ENCODE measurements at places on chromosomes 7 and 10.
A peak's percentile ranks its signal among the peaks of the same experiment; 100 is the strongest.

DNA sequence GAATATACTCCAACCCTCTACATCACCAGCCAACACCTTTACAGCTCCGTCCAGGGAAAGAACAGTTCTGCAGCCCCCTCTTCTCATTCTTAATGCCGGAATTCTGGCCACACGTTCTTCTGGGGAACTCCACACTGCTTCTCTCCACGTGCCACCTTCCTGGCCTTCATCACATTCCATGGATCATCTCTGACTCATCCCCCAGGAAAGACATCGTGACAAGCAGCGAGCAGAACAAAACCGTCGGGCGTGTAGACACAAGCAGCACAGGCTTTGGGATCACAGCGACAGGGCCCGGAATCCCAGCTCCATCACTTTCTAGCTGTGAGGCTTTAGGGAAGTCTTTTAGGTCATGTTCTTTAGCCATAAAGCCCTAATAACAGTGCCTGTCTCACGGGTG lies 590.3 kb upstream of the FOXK1 start:
- no peak for DNase-seq

DNA sequence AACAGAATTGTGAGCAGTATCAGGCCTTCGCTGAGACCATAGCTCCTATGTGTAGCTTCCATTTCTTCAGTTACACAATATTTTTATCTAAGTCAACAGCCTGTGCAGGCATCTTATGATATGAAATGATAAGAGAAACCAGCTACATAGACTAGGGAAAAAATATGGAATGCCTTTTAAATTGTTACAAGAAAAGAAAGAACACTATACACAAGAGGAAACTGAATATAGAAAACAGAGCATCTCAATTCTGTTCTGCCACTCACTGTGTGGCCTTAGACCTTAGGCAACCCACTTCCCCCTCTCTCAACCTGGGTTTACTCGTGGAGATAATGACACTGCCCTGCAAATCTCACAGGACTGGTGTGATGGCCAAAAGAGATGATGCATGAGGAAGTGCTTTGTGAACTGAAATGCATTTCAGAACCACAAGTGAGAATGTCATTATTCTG lies 132.9 kb downstream of the LRRN3 start:
- DNase-seq = no peak

GRCh38 chr10:84563355-84563754 lies 235.0 kb downstream of the CCSER2 start:
- no peak for DNase-seq

DNA sequence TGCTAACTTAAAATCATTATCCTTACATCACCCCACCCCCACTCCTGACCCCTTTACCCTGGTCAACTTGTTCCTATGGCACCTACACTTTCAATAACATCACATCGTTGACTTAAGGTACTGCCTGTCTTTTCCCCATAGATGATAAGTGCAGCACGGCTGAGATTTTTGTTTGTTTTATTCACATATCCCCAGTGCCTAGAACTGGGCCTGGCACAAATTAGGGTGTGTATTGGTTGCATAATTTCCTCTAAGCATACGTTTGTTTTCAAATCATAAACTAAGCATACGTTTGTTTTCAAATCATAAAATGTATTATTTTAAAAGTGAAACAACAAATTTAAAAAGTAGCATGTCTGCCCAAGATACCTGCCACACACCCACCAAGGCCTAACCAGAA lies 35.3 kb downstream of the ANXA11 start:
- DNase-seq = no peak

GRCh38 chr7:130899071-130899560 lies 165.1 kb upstream of the KLF14 start:
- no peak for DNase-seq

- DNase-seq = no peak
Observed at GRCh38 chr7:148182264-148182663, 408.3 kb upstream of the C7orf33 start.

- peak; percentile 40 for DNase-seq
Observed at GRCh38 chr7:30224511-30225062, 59.8 kb upstream of the ZNRF2 start.

DNA sequence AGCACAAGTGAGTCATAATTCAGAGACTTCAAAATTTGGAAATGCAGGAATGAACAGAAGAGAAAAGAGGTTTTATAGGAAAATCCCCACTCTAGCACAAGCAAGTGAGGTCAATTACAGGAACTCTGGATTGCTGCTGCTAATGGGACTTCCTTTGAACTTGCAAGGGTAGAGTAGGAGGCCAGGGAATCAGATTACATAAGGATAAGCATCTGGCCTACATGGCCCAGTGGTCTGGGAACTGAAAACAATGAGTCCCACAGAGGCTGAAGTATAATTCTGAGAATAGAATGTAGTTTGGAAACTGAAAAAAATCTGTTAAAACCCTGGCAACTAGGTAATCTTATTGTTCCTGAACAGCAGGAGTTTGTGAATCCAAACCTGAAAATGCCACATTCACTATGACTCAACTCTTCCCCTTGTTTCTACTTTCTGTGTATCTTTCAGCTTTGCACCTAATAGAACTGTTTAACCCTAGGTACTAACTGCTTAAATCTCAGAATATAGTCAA lies 66.5 kb downstream of the CTNNA3 start:
- DNase-seq = no peak

DNA sequence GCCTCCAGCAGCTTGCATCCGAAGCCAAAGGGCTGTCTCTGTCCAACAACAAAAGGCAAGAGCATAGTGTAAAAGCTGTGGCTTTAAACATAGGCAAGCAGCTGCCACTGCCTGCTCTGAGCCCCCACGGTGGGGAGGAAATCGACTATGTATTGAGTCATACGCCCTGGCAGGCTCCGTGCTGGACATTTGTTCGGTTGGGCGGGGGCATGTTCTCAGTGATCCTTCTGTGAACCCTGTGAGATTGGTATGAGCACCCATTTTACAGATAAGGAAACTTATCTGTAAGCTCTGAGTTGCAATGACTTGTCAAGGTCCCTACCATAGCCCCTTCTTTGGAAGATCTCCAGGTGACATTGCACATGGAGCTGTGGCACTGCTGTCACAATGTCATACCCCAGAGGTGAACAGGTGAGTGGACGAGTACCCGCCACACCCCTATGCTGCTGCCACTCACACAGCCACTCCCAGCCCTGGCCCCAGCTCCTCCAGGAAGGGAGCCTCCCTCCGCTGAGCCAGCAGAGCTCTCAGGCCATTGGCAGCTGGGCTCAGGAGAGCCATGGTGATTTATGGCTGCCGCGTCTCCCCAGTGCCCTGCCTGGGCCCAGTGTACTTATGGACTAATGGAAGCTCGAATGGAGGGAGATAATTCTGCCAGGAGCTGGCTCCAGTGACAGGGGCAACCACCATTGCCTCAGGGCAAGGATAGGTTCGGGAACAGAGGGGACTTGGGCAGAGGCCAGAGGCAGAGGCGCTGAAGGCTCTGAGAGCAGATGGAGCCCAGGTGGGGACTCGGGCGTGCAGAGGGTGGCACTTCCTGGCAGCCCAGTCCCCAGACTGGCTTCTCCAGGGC lies 43.7 kb downstream of the UNC5B start:
- DNase-seq = peak; percentile 79

GRCh38 chr7:6168477-6168868 lies 104.0 kb downstream of the CYTH3 start:
- DNase-seq = no peak

- DNase-seq = no peak
Observed at GRCh38 chr10:79359816-79360498, 12.7 kb downstream of the PPIF start.

DNA sequence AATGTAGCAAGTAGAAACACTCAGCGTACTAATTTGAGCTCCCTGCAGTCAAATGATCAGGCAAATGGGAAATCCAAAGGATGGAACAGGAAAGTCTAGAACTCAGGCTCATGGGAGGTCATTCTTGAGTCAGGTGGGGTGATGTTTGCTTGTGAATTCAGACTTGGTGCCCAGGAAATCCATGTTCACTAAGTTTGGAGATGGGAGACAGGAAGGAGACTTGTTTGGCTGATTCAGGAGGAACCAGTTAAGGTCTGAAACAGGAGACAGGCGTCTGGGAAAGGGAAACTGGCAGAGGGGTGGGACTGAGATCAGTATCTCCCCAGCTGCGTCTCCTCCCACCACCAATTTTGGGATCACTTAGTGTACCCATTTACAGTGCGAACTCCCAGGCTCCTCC lies 38.4 kb upstream of the ZNF438 start:
- no peak for DNase-seq

DNA sequence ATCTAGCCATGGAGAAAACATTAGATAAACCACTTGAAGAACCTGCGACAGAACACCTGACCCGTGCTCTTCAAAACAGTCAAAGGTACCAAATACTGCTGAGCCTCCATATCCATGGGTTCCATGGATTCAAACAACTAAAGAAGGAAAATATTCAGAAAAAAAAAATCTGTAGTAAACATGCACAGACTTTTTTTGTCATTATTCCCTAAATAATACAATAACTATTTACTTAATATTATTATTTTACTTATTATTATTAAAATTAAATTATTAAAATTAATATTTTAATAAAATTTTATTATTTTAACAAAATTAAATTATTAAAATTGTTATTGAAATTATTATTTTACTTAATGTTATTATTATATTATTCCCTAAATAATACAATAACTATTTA lies 101.0 kb upstream of the PDE1C start:
- DNase-seq = no peak

DNA sequence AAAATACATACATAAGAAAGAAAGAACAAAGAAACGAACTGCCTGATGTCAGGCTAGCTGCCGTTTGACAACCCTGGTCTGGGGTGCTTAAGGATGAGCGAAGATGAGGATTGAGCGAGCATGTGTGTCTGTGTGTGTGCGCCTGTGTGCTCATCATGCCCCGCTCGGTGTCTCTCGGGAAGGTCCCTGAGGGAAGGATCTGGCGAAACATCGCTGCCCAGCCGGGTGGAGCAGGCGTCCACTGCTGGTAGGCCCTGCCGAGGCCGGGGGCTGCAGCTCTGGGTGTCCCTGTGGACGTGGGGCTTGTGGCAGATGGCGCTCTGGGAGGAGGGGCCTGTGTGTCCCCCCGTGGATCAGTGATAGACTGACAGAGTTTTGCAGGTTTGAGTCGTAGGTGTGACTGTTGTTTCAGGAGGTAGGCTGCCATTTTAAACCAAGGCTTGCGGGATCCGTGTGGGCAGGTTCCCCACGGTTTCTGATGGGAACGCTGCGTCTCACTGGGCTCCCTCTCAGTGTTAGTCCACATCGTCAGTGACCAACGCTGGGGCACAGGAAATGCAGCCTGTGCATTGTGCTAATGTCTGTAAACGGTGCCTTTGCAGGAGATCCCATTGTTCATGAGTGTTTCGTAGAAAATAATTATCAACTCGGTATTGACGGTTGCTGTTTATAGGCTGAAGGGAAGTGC lies 5.9 kb upstream of the SUN1 start:
- no peak for DNase-seq

GRCh38 chr7:16982640-16983350 lies 101.0 kb upstream of the AGR3 start:
- peak; percentile 73 for DNase-seq

GRCh38 chr10:96176985-96177384 lies 46.9 kb downstream of the ZNF518A start:
- DNase-seq = no peak

DNA sequence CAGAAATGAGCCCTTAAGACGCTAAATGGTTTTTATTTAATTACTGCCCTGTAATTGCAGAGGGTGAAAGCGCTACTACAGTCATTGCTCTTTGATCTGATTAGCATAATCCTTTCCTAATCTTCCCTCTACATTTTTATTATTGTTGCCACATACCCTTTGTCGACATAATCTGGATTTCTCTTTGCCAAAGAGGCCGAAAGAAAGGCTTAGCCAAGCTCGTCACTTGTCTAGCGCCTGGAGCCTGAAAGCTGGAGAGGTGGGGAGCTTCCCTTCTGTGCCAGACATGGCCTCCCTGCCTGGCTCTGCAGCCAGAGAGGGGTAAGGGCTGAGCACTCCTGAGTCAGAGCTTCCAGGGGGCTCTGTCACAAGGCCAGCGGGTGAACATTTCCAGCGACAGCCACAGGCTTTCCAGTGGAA lies 145.9 kb downstream of the PRKAG2 start:
- no peak for DNase-seq

- DNase-seq = peak; percentile 54
Observed at GRCh38 chr10:33706191-33706590, 371.7 kb upstream of the NRP1 start.

DNA sequence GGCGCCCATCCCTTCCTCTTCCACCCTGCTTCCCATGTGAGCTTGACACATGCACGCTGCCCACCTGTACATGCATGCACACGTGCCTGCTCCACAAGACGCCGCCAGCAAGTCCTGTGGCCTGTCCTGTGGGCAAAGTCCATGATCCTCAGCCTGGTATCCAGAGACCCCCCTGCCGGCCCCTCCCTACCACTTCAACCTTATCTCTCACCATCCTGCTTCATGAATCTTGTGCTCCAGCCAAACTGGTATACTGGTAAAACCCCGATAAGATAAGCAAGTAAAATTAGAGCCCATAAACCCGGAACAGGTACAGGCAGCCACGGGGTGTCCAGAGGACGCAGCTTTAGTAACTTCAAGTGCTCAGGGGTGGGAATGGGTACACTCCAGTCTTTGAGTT lies 11.8 kb upstream of the TBXAS1 start:
- no peak for DNase-seq

DNA sequence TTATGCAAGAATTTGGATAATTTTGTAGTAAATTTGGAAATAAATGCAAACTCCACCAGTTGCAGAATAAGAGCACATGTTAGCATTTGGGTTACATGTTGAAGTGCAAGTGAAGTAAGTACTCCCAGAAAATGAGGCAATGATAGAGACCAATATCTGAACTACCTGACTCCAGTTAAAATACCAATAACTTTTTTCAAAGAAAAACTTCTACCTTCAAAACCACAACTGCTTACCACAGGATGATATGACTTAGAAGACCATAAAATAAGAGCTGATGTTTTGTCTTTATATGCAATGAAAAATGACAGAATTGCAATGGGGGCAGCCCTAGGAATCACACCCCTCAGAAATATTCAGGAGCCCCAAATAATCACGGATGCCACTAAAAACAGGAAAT lies 561.6 kb upstream of the TEX47 start:
- no peak for DNase-seq

- DNase-seq = no peak
Observed at GRCh38 chr7:131552053-131552452, 4.4 kb downstream of the PODXL start.

DNA sequence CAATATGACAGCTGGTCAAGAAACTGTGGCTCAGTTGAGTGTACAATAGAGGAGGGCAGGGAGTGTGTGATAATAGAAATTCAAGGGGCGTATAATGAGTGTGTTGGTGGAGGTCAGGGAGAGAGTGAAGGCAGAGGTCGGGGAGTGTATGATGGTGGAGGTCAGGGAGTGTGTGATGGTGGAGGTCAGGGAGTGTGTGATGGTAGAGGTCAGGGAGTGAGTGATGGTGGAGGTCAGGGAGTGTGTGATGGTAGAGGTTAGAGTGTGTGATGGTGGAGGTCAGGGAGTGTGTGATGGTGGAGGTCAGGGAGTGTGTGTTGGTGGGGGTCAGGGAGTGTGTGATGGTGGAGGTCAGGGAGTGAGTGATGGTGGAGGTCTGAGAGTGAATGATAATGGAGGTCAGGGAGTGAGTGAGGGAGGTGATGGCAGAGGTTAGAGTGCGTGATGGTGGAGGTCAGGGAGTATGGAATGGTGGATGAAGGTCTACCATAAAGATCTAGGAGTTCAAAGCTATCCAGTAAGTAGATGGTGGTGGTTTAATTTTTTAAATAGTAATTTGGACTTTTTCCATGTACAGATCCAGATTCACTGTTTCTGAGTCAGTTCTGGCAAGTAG lies 57.7 kb upstream of the TNS3 start:
- DNase-seq = no peak

GRCh38 chr7:10429031-10429430 lies 544.6 kb upstream of the PHF14 start:
- no peak for DNase-seq

All from muscle of back (tissue), 13 donors.